ENCODE measurements at places on chromosomes 11 and 22.

- no peak for DNase-seq
Observed at GRCh38 chr11:26044389-26044788, 287.5 kb upstream of the ANO3 start.

DNA sequence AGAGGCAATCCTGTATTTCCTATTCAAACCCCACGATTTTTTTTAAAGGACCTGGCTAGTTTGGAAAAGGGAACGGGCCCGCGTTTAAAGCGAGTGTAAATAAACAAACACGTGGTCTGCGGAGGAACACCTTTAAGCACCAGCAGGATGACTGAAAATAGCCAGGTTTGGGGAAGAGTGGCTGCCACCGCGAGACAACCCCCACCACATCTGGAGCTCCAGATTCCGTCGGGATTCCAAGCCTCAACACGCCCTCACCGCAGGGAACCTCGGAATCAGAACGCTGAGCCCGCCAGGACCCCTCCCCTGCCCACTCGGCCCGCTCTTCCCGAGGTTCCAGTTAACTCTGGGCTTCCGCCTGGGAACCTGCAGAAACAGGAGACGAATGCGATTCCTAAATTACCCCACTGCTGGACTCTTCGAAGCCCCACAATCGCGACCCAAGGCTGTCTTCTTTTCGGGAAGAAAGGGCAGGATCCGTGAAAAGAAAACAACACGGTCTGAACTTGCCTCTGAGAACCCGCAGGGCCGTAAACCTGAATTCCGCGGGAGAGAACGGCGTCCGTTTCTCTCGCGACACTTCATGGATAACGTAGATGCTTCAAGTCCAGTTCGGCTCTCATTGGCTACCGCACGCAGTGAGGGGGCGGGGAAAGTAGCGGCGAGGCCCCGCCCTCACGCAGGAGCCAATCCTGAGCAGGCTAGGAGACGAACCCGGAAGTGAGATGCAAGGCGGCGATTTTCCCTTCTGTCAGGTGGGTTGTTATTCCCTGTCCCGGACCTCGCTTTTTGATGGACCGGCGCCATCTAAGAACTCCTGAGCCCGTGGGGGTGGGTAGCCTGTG is at the start of the genes ANKRD49 and MRE11:
TSS of gene ANKRD49 (plus strand) at position 704 of the 845 bp plus-strand sequence. CDS start 2,710 bp downstream, outside the sequence.
TSS of gene MRE11 (minus strand) at position 564 of the 845 bp plus-strand sequence. CDS start 1,043 bp downstream, outside the sequence.
- peak; percentile 95 for DNase-seq

DNA sequence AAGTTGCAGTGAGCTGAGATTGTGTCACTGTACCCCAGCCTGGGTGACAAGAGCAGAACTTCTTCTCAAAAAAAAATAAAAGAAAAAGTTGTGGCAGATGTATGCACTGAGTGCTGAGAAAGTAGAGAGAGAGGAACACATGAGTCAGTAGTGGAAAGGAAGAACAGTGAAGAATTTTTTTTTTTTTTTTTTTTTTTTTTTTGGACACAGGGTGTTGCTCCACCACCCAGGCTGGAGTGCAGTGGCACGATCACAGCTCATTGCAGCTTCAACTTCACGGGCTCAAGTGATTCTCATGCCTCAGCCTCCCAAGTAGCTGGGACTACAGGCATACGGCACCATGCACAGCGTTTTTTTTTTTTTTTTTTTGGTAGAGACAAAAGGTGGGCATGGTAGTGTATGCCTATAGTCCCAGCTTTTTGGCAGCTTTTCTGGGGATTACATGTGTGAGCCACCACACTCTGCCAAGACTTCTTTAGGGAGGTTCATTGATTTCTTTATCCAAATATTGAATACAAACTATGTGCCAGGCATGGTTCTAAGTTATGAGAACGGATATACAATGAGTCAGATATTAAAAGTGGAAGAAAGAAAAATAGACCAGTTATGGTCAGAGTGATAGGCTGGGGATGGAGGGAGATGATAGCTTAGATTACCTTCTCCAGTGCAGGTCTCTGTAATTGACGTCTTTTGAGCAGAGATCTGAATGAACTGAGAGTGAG is 62.0 kb downstream of the YAP1 start:
- no peak for DNase-seq

DNA sequence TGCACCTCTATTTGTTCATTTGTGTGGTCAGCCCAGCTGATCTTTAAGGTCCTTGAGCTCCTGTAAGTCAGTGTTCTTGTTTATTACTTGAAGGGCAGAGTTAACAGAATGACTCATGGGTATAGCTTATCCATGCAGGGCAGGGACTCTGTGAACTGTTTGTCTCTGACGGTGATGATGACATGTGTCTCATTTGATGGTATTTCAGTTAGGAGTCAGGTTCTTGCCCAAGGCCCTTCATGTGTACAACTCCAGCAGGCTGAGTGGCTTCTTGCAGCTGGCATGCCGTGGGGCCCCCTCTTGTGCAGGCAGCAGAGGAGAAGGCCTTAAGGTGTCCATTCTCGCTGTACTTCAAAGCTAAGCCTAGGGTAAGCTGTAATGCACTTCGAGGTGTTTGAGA is 165.1 kb downstream of the DBX1 start:
- no peak for DNase-seq

- no peak for DNase-seq
Observed at GRCh38 chr22:46934746-46935491, 172.5 kb downstream of the TBC1D22A start.

- DNase-seq, result no peak
Observed at GRCh38 chr11:130483124-130483523, 34.7 kb downstream of the ADAMTS15 start.

GRCh38 chr11:72951193-72951592 is 137.0 kb downstream of the ATG16L2 start:
- DNase-seq, result no peak

- no peak for DNase-seq
Observed at GRCh38 chr11:15801616-15802015, 554.7 kb downstream of the SOX6 start.

GRCh38 chr11:15711311-15711710 is 596.6 kb downstream of the INSC start:
- DNase-seq, result peak; percentile 56

- no peak for DNase-seq
Observed at GRCh38 chr11:117818041-117818873, 6.3 kb downstream of the FXYD2 start.
